CD4-positive, alpha-beta T cell treated with Interleukin-17A for 4 hours (primary cell): ENCODE measurements at places on chromosomes 6 and 20.
A peak's percentile ranks its signal among the peaks of the same experiment; 100 is the strongest.

DNA sequence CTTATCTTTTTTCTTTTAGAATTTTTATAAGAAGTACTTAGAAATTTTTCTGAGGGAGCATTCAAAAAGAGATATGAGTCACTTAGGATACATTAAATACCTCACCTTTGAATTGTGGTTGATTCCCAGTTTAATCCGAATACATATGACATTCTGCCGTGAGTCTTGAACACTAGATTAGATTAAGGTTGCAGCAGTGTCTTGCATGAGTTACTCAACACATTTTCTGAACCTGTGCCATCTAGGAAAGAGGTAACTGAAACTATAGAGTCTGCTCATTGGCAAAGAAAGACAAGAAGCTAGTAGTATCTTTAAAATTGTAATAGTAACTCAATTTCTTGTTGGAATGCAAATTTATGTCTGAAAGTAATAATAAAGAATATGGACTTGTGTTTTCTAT is 14.9 kb downstream of the PEX3 start:
- DNase-seq: no peak

GRCh38 chr6:26323525-26324294 is 41.3 kb upstream of the BTN3A2 start:
- no peak for DNase-seq

GRCh38 chr6:16518265-16518664 is 243.0 kb downstream of the ATXN1 start:
- no peak for DNase-seq

DNA sequence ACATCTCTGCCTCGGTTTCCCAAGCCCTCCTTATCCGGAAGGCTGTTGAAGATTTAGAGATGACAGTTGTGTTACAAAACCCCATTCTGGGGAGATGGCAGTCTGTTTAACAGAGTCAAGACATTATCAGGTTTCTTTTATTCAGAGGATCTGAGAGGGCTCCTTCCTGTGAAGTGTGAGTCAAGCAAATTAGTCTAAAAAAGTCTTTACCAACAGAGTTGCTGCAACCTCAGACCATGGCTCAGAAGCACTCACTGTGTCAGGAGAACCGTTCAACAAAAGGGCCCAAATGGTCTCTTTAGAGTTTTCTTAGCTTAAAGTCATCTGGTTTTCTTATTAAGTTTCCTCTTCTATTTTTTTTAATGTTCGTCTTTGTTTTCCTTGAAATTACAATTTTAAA is 717.8 kb downstream of the EPM2A start:
- DNase-seq: no peak

GRCh38 chr6:33272275-33273128 is 627 bp downstream of the RPS18 start:
- no peak for DNase-seq

- no peak for DNase-seq
Observed at GRCh38 chr6:157260735-157261410, 62.4 kb downstream of the TMEM242 start.

DNA sequence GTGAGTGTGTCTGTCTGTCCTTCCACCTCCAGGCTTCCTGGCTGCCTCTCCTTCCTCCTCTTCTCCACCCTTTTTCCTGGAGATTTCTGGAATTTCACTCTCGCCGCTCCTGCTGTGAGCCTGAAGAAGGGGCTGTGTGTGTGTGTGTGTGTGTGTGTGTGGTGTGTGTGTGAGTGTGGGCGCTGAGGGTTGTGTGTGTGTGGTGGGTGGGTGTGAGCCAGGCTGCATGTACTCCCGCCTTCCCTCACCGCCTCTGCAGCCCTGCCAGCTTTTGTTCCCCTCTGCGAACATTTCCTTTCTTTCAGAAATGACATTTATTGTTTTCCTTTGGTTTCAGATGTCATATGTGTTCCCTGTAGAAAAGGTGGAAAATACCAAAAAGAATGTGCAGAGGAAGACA is 76.0 kb downstream of the SRC start:
- no peak for DNase-seq

GRCh38 chr6:50889935-50890334 is 71.3 kb downstream of the TFAP2B start:
- DNase-seq: no peak

GRCh38 chr20:45152405-45152804 is 22.3 kb upstream of the PI3 start:
- DNase-seq: no peak

DNA sequence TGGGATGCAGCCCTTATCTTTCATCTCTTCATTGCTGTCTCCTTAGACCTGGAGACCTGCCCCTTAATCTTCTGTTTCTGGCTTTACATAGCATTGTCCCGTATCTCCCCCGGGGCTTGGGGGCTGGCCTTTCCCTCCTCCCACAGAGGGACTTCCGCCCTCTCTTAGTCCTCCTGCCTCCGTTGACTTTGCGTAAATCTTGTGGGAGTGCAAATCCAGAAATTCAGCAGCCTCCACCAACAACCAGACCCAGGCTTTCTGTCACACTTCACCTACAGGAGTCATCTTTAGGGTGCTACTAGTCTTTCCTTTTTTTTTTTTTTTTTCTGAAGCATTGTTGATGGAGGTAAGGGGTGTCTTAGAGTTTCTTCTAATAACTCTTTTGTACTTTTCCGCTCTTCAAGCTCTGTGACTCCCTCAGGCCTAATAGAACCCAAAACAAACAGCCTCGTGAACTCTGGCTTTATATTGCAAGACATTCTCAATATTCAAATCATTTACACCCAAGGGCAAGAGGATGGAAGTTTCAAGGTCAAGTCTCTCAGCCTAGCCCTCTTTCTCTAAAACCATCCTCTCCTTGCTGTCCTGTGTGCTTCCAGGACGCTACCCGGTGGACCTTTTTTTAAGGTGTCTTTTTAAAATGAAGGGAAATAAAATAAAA is 66.2 kb downstream of the RREB1 start:
- no peak for DNase-seq

GRCh38 chr20:25275813-25276532 is 28.1 kb downstream of the PYGB start:
- DNase-seq: no peak

DNA sequence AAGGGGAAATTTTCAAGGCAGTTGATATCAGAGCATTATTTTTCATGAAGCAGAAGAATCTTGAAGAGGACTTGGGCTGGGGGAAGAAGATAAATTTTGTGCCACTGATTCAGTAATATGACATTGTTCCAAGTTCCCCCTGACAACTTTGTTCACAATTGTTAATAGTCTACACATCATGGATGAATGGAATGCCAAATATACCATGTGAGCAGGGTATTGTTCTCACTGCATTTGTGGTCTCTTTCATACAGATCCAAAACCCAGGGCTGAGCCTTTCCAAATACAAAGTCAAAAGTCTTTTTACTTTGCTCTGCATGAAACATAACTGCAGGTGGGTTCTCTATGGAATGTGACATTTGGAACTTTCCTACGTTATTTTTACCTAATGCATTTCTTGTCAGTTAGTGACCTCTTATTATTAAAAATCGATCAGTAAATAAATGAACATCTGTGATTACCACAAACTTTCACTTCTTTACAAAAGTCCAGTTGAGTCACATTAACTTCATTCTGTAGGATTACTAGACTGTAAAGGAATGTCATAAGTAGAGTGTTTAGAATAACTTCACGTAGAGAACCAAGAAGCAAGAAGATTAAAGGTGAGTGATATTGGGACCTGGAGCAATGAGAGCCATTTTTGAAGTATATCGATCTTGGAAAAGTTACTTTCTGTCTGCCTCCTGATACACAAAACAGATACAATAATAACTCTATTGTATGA is 100.9 kb downstream of the RCAN2 start:
- DNase-seq: no peak

DNA sequence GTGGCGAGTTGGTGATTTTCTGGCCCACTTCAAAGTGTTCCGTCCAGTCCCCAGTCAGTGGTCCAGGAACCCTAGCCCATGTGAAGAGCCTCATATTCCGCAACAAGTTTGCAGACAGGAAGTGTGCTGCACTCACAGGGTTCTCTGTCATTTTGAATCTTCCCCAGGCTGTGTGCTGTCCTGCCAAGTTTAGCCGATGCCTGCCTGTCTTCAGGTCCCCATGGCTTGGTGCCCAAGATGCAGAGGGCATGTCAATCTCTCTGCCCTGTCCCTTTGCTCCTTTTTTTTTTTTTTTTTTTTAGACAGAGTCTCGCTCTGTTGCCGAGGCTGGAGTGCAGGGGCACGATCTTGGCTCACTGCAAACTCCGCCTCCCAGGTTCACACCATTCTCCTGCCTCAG is 69.9 kb upstream of the ATXN1 start:
- DNase-seq: no peak

DNA sequence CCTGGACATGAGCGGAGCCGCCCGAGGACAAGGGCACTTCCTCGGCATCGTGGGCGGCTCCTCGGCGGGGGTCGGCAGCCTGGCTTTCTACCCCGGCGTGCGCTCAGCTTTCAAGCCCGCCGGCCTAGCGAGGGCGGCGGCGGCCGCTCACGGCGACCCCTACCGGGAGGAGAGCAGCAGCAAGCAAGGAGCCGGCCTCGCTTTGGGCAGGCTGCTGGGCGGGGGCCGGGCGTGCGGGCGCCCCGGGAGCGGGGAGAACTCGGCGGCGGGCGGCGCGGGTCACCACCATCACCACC is 6.7 kb downstream of the PRDM13 start:
- peak; percentile 43 for DNase-seq

GRCh38 chr20:34389954-34390555 is 27.0 kb downstream of the ITCH start:
- no peak for DNase-seq

DNA sequence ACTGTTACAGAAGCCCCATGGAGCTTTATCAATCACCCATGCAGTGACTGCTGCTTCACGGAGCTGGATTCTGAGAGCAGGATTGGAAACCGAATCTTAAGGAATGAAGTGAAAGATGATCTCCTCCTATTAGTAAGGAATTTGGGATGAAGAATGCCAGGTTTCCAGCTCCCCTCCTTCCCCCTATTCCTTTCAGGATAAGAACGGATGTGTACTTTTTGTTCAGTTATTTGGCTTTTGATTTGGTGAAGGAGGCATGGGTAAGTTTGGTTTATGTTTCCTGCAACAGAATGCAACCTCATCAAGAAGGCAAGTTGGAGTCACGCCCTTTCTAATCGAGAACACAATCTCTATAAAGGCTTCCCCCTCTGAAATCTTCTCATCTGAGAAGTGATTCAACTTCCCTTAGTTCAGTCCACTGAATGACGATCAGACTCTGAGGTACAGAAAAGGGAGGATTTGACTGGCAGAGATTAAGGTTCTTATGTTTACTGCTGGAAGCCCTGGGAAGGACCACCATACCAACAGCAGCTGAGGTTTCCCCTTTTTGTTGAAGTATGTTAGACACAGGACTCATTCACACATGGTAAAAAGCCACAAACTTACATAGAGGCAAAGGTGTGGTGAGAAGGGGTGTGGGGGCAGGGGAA is 5.5 kb downstream of the ELMO2 start:
- peak; percentile 44 for DNase-seq

DNA sequence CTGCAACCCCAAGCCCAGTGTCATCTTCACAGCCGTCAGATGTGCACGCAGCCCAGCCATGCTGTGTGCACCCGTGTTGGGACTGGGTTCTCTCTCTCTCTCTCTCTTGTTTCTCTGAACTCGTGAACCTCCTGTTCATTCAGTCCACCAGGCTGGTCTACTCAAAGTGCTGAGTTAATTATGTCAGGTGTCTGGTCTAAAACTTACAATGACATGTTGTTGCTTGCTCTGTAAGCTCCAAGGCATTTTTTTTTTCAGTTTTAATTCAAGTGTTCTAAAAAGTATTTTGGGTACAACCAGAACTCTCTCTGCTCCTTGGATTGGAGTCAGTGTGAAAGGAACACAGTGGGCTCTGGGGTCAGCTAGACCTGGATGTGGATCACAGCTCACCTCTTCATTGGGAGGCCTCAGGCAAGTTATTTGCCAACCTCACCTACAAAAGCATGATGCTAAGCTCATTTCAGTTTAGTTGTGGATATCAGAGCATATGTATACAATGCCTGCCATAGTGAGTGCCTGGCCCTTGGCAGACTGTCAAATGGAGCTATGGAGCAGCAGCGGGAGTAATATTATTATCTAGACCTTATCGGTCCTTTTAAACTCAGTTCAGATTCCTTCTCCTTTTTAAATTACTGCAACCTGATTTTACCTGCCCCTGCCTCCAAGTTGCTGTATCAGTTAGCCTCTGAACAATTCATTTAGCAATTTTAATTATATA is 59.5 kb downstream of the PLEKHG1 start:
- DNase-seq: no peak

DNA sequence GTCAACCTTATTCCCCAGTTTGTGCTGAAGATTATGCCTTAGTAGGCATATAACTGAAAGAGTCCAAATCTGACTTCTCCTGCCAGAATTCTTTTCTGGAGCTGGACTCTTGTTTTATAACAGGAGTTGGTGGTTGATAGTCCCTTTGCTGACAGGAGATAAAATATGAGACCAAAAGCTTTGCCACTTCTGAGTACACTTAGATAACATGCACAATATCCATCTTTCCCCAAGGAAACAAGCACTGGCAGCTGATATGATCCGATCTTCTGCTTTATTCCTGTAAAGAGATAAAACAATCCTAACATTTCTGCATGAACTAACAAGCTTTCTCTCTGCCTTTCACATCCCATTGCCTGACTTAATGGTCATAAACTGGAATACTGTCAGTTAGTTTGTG is 1265.4 kb upstream of the ADGRB3 start:
- DNase-seq: no peak

GRCh38 chr6:155207223-155207622 is 56.6 kb upstream of the CLDN20 start:
- no peak for DNase-seq

DNA sequence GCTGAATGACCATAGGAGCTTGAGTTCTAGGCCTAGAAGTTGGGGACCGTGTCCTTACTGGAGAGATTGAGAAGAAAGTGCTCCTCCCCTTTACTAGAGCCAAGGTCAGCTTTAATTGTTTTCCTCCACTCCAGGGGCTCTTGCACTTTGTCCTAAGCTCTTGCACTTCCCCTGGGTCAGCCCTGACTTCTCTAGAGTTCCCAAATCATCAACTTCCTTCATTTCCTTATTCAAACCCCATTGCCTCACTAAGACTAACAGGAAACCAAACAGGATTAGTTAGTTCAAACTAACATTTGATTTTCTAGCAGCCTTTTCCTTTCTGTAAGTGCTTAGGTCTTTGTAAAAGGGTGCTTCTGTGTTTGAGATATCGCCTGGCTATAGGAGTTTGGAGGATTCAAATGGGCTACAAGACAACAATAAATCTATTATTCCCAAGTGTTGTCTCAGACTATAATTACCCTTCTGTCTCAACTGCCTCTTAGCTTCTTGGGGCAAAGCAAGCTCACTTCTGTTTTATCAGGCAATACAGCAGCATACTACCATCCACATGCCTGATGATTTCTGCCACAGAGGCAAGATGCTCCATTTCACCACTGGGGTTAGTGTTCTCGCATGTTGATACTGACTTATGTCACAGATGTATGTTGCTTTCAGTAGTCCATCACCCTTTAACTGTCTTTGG is 12.8 kb upstream of the DTNBP1 start:
- DNase-seq: no peak

GRCh38 chr6:73606428-73606827 is 47.4 kb downstream of the SLC17A5 start:
- DNase-seq: no peak
